ENCODE measurements at places on chromosomes 2 and 18.

DNA sequence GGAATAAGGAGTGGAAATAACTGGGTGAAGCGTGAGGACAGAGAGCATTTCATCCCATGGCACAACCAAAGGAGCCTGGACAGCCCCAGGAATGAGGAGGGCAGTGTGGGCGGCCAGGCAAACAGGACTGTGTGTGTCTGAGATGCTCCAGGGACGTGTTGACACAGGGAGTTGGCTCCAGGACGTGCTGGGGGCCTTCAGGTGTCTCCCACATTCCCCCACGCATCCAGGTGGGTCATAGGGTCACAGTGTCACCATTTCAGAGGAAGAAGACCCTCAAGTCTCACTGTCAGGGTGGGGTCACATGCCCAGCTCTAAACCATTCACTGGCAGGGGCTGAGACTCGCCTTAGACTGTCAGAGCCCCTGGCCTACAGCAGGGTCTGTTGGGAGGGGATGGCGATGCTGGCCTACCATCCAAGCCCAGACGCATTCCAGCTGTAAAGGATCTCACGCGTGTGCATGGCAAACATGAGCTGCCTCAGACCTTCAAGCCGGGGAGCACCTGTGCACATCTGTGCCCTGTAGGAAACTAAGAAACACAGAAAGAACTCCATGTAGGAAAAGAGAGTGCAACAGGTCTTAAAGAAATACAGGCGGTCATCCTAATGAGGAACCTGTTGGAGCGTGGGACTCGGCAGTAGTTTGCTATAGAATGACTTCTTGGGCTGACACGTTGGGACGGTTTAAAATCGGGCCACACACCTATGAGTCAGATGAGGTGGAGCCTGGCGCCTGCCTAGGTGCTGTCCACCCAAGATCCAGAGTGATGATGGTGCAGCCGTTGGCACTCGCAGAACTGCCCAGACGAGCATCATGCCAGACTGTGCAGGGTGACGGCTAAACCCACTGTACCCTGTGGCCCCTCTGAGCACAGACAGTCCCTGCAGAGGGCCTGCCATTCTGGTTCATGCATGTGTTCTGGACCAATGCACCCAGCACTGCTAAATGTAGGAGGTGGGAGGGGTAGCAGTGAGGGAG lies 17.3 kb downstream of the PARD6G start:
- no peak for DNase-seq

DNA sequence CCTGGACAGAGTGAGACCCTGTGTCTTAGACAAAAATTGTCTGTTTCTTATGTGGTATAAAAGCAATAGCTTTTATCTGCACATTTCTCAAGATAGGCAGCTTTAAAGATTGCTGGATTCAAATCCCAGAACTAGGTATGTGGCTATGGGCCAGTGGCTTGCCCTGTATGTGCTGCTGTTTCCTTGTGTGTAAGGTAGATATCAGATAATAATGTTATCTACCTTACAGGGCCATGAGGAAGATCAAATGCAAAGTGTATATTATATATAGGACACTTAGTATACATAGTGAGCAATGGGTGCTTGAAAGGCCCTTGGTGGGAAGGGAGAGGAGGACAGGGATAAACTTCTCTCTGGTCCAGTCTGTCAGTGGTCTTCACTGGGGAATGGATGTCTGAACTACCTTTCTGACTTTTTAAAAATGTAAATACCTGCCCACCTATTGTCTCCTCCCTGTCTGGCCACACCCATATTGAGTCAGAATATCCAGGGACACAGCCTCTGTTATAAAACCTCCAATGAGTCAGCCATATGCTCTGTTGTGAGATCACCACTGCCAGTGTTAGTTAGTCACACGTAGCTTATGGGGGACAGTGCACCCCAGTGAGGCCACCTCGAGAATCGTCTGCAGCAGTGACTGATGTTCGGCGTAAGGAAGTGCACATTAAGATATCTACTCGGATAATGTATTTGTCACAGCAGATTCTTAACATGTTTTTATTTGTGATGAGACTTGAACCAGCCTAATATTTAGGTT lies 383.4 kb downstream of the PTPRM start:
- no peak for DNase-seq

- no peak for DNase-seq
These were observed 58.0 kb downstream of the RND3 start for GRCh38 chr2:150429384-150429961.

- DNase-seq: no peak
These were observed 46.2 kb downstream of the ARMC9 start for GRCh38 chr2:231244382-231245248.

GRCh38 chr2:41873102-41874031 lies 174.5 kb upstream of the PKDCC start:
- no peak for DNase-seq

All from GM12864 (cell line).